ENCODE measurements at places on chromosomes 1 and 21. TPM values are rescaled to one million over a fixed set of nuclear protein-coding genes. Genes with fewer than 3 reads are reported as not detected.

Gene PCAT6
- 1.2 TPM for total RNA-seq

DNA sequence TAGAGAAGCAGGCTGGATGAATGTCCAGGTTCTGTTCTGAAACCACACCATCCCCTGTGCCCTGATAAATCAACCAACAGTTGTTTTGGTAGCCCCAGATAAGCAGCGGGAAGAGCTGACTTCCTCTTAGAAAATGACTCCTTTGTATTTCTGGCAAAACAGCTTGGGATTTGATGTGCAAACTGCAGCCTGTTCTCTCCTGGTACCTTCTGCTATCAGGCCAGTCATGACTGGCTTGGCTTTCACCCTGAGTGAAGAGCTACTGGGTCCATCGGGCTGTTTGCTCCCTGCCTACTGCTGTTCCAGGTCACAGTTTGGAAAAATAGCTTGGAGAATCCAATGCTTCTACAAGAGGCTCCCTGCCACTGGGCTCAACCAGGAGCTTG lies 116.8 kb downstream of the DTL start:
- DNase-seq = no peak

Gene ZNF593OS
- total RNA-seq = not detected

Gene A3GALT2
- not detected for total RNA-seq

Gene FCER1A
- 1.0 TPM for total RNA-seq

Gene C2CD4D
- 0.55 TPM for total RNA-seq

All from pancreas (tissue), 10 donors.